Motor neuron (in vitro differentiated cells): ENCODE measurements at places on chromosomes 6 and 20. TPM values are rescaled to one million over a fixed set of nuclear protein-coding genes. Genes with fewer than 3 reads are reported as not detected.

The MEP1A gene
- 0.05 TPM in 1 of 2 replicates, not detected in the other for total RNA-seq

The TMEM74B gene
- 16.9 and 19.8 TPM in 2 replicates for total RNA-seq

The CD24 gene
- total RNA-seq = 466 and 757 TPM in 2 replicates

The EYA2 gene
- total RNA-seq = 1.2 and 1.6 TPM in 2 replicates

The MMS22L gene
- 15.1 and 19.7 TPM in 2 replicates for total RNA-seq
